GM06990 (cell line): ENCODE measurements at places on chromosomes 16 and 17.

GRCh38 chr17:71423871-71424546, 696.8 kb upstream of the SOX9 start:
- peak; percentile 1 for DNase-seq

GRCh38 chr16:72902206-72902605, 145.7 kb downstream of the ZFHX3 start:
- no peak for DNase-seq

GRCh38 chr17:50511058-50511457, 2.8 kb downstream of the MYCBPAP start:
- peak; percentile 76 for DNase-seq

- no peak for DNase-seq
Measured at GRCh38 chr16:22139008-22139407, 23.3 kb upstream of the SDR42E2 start.

DNA sequence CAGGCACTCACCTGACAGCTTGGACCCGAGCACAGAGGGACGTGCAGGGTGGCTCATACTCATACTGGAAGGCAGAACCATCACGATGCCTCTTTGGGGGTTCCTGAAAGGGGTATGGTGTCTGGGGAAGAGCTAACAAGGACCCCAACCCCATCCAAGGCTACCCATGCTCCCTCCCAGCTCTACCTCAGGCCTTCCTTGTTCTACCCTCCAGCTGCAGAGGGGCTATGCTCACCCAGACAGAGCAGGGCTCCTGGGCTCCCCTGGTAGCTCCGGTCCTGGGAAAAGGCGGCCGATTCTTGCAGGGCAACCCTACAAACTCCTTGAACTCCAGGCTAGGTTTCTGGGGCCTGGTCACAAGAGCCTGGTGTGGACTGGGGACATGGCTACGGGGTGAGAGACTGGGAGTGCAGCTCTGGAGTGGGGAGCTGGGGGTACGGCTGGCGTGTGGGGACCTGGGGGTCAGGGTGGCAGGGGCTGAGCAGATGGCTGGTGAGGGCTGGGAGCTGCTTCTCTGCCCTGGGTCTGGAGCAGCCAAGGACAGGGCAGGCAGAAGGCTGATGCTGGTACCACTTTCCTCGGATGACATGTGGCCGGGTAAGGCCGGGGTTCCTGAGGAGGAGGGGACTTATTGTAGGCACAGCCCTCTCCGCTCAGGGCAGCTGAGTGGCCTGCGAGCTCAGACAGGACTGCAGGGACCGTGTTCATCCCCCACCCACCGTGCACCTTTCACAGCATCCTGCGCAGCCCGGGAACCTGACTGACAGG, 2.1 kb downstream of the ACD start:
- DNase-seq = no peak

DNA sequence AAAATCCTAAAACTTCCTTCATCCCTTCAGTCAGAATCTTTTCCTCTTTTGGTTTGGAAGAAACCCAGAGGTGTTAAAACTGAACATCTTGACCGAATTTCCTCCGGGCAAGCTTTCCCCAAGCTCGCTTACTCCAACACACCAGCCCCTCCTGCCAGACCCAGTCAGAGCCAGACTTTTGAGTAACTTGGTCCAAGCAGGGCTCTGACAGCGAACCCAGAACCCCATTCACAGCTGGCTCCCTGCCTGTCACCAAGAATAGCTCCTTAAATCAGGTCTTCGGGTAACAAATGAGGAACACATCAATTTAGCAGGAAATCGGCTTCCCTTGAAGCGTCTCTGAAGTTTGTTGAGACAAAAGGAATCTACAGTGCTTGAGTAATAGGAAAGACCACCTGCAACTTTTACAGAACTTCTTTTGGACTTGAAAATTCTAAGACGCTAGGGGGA, 27.3 kb downstream of the GAS7 start:
- DNase-seq = no peak

- no peak for DNase-seq
Measured at GRCh38 chr17:47277921-47278320, 24.3 kb downstream of the ITGB3 start.

- DNase-seq = no peak
Measured at GRCh38 chr17:77616254-77616731, 342.2 kb upstream of the TNRC6C start.

- no peak for DNase-seq
Measured at GRCh38 chr17:65539630-65540266, 21.7 kb downstream of the AXIN2 start.

DNA sequence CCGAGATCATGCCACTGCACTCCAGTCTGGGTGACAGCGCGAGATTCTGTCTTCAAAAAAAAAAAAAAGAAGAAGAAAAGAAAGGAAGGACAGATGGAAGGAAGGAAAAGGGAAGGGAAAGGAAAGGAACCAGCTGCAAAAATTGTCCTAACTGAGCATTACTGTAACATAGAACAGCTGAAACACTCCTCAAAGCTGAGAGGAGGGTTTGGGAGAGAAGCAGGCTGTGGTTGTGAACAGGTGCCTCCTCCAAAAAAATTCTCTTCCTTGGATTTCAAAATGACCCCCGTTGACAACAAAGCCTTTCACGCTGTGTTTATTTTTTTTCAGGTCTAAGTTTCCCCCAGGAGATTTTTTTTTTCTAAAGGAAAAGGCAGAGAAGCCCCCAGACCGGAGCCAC, 541.4 kb downstream of the WWOX start:
- DNase-seq = no peak

GRCh38 chr16:72166954-72167561, 4.9 kb downstream of the PMFBP1 start:
- no peak for DNase-seq
